ENCODE measurements at places on chromosomes 3 and 15.

- no peak for DNase-seq
Measured at GRCh38 chr15:57213862-57214261, 162.4 kb upstream of the CGNL1 start.

DNA sequence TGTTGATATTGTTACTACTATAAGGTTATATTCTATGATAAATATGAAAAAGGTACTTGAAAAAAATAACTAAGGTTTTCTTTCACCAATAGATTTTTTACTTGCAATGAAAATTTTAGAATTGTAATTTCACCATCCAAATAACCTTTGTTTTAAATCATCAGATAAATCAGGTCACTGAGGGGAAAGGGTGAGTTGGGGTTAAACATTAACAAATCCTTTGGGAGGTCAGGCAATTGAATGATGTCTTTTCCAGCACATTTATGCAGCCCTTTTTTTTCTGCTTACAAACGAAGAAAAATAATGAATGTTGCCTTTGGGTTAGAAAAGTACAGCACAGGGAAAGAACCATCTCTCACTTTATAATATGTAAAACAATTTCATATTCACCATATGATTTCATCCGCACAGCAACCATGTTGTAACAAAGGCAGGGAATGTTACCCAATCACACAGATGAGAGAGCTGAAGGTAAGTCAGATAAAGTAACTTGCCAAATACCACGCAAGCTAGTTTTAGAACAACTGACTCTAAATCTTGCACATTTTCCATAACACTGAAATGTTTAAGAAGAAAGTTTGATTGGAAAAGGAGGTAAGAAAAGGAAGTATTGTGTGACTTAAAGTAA lies 151.3 kb downstream of the FGF12 start:
- no peak for DNase-seq

DNA sequence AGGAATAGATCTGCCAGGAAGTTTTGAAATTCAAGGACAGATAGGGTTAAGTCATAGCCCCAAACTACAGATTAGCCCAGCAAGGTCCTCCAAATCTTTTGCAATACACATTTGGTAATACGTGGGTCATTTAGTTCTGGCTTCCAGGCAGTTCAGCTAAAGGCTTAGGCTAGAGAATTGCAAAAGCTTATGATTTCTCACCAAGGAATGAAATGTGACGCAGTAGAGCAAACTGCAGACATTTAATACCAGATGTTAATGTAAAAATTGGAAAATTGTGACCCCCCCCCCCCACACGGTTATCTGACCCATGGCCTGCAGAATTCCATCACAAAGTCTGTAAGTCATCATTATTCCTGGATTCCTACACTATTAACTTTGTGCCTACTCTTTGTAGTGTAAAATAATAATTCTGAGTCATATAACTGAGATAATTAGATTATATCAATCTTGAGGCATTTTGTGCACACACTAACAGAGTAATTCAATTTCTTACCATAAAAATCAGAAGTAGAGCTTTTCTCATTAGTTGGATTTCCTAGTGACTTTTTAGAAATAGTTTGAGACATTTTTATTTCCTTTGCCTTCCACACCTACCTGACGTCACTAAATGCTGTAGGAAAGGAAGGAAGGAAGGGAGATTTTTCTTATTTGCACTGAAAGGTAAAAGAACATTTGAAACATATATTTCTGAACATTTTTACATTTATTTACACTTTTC lies 235.2 kb downstream of the DTWD1 start:
- DNase-seq = no peak

- DNase-seq = no peak
Measured at GRCh38 chr15:37078566-37078965, 21.8 kb downstream of the MEIS2 start.

DNA sequence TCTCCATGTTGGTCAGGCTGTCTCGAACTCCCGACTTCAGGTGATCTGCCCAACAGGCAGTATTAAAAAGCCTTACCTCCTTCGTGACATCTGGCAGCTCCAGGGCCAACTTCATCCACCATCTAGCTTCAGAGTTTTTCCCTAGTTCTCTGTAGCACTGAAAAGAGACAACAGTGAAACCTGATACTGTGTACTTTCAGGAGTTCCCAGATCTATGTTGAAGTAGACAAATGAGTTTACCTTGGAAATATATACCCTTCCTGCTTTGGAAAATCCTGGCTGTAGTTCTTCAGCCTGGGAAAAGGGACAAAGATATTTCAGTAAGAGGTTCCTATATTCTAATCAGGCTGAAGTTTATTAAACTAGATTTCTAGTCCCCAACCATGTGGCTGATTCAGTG lies 18.0 kb downstream of the RMDN3 start:
- DNase-seq = no peak

- DNase-seq = no peak
Measured at GRCh38 chr3:193853511-193854219, 260.7 kb downstream of the OPA1 start.

- no peak for DNase-seq
Measured at GRCh38 chr15:100734586-100734985, 132.2 kb downstream of the ASB7 start.

DNA sequence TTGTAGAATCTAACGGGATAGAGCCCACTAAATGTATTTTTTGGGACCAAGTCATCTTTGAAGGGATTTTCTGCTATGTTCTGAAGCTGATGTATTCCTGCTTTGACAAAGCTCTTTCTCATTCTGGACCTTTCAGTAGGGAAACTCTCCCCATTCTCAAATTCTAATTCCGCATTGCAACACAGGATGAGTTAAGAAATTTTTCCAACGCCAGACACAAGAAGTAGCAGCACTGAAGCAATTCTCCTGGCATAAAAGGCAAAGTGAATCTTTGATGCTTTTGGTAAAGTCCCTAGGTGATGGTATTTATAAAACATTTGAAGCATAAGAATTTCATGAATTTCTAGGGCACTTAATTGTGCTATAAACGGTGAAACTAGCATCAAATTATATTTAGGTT lies 76.8 kb downstream of the ZPLD1 start:
- DNase-seq = no peak

- no peak for DNase-seq
Measured at GRCh38 chr3:64267721-64268604, 42.7 kb upstream of the PRICKLE2 start.

DNA sequence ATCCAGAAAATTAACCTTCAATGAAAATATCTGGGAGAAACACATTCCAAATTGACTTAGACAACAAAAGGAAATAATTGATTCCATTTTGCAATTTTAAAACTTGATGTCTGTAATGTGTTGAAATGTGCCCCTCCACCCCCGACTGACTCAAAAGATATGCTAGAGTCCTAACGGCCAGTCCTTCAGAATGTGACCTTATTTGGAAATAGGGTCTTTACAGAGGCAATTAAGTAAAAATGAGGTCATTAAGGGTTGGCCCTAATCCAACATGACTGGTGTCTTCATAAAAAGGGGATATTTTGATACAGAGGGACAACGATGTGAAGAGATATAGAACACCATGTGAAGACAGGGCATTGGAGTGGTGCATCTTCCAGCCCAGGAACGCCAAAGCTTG lies 153.9 kb downstream of the PDZRN3 start:
- no peak for DNase-seq

DNA sequence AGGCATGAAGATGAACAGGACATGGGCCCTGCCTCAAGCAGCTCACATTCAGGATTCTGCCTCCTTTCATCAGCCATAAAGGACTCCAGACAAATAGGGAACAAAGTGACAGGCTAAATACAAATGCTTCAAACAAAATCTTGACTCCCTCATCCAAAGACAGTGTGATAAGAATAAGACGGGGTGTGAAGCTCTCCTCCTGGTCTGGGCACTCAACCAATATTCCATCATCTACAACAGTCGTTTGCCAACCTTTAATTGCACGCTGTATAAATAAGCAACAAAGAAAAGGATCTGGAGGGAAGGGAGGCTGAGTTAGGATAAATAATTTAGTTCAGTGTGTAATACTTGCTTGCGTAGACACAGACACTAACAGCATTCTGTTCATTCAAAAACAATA lies 5.4 kb downstream of the CCDC54 start:
- no peak for DNase-seq

DNA sequence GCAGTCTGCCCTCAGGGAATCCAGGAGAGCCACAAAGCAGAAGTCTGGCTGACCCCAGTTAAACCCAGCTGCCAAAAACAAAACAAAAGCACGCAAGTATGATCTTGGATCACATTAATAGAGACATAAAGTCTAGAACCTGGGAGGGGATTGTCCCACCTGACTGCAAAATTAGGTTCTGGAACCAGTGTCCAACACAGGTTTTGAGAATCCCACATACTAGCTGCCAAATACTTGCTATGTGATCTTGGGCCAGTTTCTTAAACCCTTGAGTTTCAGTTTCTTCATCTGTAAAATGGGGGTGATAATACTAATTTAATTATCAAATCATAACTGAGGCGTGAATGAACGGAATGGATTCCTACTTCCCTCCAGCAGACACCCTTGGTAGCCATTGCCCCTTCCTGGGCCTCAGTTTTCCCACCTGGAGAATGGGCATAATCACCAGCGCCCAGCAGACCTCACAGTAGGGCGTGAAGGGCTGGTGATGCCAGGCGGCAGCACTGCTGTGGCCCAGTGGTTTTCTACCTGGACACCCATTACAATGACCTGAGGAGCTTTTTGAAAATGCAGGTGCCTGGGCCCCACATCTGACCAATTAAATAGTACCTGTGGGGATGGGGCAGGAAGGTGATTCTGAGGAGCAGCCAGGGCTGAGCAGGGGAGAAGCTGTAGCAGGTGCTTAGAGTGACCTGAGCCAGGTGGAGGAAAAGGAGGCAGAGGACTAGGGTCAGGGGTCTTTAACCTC lies 32.2 kb downstream of the GRIP2 start:
- no peak for DNase-seq

- DNase-seq = no peak
Measured at GRCh38 chr3:152331018-152331541, 62.4 kb downstream of the MBNL1 start.

DNA sequence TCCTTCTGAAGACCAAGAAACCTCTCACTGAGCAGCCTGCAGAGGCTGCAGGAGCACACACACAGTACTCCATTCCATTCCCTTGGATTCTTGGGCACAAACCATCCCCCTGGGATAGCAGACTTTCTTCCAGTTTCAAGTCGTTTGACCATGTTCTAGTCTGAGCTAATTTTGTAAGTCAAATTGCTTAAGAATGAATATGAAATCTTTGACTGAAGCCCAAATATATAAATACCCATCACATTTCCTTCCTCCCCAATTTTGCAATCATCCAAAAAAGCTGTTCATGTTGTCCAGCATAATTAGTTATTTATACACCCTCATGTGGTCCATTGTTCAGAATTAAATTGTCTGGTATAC lies 231.2 kb upstream of the TPRG1 start:
- DNase-seq = no peak

DNA sequence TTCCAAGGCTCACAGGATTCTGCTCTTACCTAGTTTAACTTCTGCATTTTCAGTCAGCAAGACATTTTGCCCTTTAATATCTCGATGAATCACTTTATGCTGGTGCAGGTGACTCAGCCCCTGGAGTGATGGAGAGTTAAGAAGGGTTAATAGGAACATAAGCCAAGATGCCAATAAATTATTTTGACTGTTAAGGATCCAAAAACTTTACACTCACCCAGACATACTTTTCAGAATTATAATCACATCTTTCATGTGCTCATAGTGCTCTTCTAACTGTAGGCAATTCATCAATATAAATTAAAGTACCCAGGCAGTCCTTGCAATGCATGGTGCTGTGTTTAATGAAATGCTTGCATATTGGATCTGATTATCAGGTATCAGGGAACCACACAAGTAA lies 164.1 kb upstream of the SLC2A2 start:
- no peak for DNase-seq

- DNase-seq = no peak
Measured at GRCh38 chr3:133896002-133896761, 500 bp upstream of the RAB6B start.

DNA sequence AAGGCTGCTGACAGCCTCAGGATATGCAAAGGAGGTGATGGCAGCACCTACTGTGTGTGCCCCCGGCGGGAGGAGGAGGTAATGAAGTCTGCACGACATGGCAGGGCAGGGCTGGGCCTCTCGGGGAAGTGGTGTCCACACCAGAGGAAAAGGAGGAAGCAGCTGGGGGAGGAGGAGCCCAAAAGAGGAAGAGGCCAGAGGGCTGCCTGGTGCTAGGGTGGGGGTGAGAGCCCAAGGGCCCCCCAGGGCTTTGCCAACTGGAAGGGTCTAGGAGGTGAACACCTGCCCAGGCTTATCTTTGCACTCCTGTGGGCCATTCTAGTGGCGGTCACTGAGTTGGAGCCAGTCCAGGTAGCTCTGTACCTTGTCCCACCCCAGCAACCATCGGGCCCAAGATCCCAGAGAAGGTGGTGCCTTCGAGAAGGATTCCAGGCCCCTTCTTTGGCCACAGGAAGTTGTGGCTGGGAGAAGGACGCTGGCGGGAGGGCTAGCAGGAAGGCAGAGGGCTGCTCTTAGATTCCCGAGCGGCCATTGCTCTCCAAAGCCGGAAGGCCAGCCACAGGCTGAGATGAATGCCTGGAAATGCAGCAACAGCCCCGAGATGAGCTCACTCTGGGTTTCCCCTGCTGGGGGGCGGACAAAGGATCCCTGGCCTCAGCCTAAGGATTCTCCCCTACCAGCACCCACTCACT lies 7.0 kb downstream of the GNAI2 start:
- no peak for DNase-seq

DNA sequence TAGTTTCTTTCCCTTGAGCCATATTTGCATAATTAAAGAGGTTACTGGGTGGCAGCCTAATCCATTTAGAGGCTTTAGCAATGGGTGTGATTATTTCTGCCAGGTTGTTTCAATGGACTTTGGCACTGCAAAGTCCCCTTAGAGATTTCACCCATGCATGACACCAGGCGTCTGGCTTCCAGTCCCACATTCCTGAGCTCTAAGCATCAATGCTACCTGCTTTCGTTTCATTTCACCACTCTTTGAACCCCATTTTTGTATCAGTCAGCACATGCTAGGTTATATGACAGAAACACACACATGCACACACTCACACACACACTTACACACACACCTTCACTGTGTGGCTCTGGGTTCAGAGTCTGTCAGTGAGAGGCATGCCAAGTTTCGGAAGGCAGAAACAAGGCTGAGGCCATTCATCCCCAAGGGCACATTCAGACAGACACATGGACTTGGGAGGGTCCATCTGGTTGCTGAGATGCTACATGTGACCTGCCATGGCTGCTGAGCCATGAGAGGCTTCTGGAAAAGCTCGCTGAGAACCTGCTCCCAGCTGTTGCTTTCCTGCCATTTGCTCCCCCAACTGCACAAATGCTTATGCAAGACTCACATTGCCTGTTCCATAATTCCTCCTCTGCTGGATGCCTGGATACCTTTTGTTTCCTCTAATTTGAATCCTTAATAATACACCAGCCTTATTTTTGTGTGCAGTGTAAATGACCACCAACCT lies 354.1 kb downstream of the GABRG3 start:
- DNase-seq = no peak

DNA sequence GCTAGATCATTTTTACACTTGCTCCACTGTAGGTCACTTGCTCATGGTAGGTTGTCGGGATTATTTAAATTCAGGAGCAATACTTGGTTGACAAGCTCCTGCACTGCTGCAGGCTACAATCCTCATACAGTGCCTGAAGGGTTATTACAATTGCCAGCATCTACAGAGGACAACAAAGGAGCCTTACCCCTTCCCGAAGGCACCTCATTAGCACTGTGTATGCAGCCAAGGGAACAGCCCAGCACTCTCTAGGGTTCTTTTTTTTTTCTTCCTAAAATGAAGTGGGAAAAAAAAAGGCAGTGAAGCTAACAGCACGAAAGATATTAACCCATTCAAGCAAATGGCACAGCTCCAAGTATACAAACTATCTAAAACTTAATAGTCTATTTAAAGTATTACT lies 142.7 kb downstream of the ULK4 start:
- DNase-seq = no peak

- no peak for DNase-seq
Measured at GRCh38 chr15:33242165-33242564, 47.7 kb upstream of the FMN1 start.
